ENCODE measurements at places on chromosomes 5 and 9. TPM values are rescaled to one million over a fixed set of nuclear protein-coding genes. Genes with fewer than 3 reads are reported as not detected.

The MYO10 gene
- polyA plus RNA-seq: 39.3 TPM

The FRRS1L gene
- polyA plus RNA-seq: 7.0 TPM

The RXFP3 gene
- polyA plus RNA-seq: not detected

The BAAT gene
- 0.19 TPM for polyA plus RNA-seq

The PPIC gene
- polyA plus RNA-seq: 2.9 TPM

The COL15A1 gene
- 1.1 TPM for polyA plus RNA-seq

The IGFBPL1 gene
- polyA plus RNA-seq: 218 TPM

The CYLC2 gene
- not detected for polyA plus RNA-seq

The TRPM6 gene
- 0.32 TPM for polyA plus RNA-seq

The NUTM2G gene
- not detected for polyA plus RNA-seq

The FAM221B gene
- polyA plus RNA-seq: not detected
